ENCODE measurements at places on chromosomes 16 and 17.

GRCh38 chr17:68482576-68483041, 25.3 kb upstream of the WIPI1 start:
- DNase-seq, result no peak

DNA sequence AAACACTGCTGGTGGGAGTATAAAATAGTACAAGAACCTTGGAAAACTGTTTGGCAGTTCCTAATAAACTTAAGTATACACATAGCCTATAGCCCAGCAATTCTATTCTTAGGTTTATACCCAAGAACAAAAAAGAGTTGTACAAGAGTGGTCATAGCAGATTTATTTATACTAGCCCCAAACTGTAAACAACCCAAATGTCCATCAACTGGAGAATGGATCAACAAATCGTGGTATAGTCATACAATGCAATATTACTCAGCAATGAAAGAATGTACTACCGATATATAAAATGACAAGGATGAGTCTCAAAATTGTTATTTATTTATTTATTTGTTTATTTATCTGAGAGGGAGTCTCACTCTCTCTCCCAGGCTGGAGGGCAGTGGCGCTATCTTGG, 23.1 kb downstream of the GNGT2 start:
- no peak for DNase-seq

DNA sequence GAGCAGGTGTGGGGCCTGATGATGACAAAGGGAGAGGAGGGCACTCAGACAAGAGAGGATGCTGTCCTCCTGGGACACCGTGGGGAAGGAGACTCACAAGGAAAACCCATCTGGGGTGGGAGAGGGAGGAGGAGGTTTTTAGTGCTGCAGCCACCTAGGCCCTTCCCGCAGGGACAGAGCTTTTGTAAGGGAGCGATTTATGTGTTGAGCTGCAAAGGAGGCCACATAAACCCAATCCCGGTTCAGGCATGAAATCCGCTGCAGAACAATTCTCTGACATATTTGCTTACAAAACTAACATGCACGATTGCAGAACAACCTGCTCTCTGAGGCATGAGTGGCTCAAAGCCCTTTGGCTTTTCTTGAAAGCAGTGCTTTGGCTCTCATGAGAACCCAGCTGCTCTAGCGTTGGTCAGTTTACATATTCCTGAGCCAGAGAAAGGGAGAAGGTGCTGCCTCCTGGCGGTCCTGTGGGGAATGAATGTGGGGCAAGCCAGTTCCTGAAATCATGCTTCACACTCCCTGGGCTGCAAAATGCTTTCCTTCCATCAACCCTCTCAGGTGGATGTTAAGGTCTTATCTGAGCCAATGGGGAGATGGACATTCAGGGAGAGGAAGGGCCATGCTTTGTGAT, 122.4 kb upstream of the NLRP1 start:
- peak; percentile 80 for DNase-seq

DNA sequence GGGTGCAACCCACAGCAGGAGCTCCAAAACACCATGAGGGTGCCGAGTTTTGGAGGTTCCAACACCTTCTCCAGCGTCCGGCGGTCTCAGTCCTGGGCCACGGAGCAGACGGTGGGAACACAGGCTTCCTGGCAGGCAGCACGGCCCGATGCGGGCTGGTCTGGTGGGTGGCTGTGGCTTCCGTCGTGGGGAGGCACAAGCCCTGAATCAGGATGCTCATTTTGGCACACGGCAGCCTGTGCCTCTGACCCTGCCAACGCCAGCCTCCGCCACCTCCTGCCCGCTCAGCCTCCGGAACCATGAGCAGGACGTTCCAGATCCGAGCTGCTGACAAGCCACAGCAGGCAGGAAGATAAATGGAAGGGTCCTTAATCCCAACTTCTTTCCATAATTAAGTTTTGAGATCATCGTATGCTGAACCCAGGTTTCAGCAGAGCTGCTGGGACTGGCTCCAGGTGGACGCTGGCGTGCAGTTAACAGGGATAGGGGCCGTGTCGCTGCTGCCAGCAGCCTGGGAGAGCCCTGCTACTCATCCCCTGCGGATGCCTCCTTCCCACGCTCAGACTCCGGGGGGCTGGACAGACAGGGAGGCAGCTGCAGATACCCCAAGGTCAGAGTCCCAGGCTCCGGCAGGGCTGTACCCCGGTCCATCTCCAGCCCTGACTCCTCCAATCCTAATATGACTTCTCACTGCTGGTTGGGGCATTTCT, 136.6 kb downstream of the ENGASE start:
- no peak for DNase-seq

- DNase-seq, result no peak
These were observed 28.8 kb downstream of the ANKFN1 start for GRCh38 chr17:56182081-56182480.

- DNase-seq, result no peak
These were observed 15.3 kb downstream of the CORO7 start for GRCh38 chr16:4401094-4401501.

GRCh38 chr16:11374255-11374654, 29.0 kb downstream of the RMI2 start:
- DNase-seq, result no peak

GRCh38 chr17:80503921-80504320, 27.5 kb upstream of the NPTX1 start:
- DNase-seq, result no peak

DNA sequence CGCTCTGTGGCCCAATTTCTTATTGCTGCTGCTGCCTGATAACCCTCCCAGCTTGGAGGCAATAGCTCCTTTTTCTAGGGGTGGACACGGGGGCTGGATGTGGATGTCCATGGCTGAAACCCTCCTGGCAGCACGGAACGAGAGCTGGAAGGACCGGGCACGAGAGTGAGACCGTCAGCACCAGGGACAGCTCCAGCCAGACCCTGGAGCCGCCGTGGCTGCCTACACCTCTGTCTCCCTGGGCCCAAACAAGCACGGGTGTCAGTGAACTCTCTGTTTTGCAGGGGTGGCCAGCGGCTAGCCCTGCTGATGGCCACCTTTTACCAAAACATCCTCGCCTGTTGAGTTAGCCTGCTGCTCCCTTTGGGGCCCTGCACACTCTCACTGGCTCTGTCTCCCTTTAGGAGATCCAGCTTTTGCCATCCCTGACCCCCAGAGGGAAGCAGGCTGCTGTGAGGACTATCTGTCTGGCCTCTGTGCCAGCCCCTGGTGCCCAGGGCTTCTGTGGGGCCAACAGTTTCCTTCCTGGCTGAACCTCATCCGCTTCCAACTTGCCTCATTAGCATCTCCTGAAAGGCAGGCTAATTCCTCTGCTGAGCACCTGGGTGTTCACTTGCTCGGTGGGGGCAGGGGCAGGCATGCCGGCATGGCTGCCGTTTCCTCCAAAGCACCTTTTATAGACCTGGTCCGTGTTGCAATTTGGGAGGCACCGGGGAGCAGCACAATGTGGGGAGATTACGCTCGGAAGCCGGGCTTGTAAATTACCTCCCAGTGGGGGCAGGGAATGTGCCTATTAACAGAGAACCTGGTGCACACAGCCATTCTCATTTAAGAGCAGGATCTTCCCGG, 118.1 kb downstream of the ENGASE start:
- DNase-seq, result peak; percentile 60

- no peak for DNase-seq
These were observed 2.9 kb downstream of the ATP6V0C start for GRCh38 chr16:2516391-2517240.

GRCh38 chr16:79320956-79321355, 279.6 kb downstream of the MAF start:
- DNase-seq, result no peak
